Activated CD4-positive, alpha-beta T cell treated with anti-CD3 and anti-CD28 coated beads, Interleukin-2, amount 50 U/mL, for 16 hours (primary cell): ENCODE measurements at places on chromosomes 1 and 21.

GRCh38 chr21:45986316-45987051 lies 4.9 kb downstream of the COL6A1 start:
- no peak for DNase-seq

DNA sequence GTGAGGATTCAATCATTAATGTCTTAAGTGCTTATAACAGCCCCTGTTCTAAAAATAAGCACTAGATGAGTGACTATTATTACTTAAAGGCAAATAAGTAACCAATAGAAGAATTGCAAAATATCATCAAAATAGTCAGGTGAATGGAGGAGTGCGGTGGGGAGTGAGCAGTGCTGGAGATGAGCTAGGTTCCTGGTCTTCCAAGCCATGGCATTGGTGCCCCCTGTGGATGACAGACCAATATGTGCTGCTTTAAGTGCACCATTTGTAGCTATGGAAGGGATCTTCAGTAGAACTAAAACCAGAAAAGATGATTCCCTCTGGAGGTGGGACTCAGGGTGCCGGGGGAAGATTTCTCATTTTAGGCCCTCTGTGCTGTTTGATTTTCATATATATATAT lies 46.1 kb upstream of the SLC30A1 start:
- no peak for DNase-seq

GRCh38 chr1:99557546-99558202 lies 88.2 kb upstream of the PALMD start:
- no peak for DNase-seq

GRCh38 chr1:3827813-3828307 lies 29.2 kb downstream of the CEP104 start:
- no peak for DNase-seq
